ENCODE measurements at places on chromosomes 2 and 18. TPM values are rescaled to one million over a fixed set of nuclear protein-coding genes. Genes with fewer than 3 reads are reported as not detected.

Gene ARHGAP15
- 47.0 TPM for total RNA-seq

Gene TP53I3
- 1.8 TPM for total RNA-seq

Gene ERMN
- 1.9 TPM for total RNA-seq

Gene DYSF
- total RNA-seq = 5.5 TPM

Gene NOSTRIN
- total RNA-seq = not detected

Gene PXDN
- 2.1 TPM for total RNA-seq

Gene CRACDL
- 0.33 TPM for total RNA-seq

DNA sequence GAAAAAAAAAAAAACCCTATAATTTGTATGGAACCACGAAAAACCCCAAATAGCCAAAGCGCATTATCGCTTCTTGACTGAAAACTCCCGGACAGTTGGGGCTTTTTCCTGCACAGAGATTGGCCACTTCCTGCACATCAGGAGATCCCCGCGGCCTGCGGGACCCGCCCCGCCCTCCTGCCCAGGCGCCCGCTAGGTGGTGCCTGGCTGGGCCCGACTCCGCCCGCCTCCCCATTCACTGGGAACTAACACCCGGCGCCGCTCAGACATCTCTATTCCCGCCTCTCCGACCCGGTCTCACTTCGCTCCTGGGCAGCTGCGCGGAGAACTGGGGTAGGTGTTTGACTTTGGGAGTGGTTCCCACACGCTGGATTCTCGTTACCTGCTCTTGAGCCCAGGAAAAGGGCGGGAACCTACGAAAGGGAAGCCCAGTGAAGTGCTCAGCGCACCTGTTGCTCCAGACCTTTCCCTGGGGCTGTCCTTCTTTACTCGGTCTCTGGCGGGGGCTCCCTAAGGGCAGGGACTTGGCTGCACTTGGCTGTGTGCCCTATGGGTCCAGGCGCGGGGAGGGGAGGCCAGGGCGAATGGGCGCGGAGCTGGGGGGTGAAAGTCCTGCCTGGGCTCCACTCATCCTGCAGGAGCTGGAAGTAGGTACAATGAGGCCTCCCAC, at the start of gene HMSD:
Gene HMSD, plus strand, starts transcription at position 234 of the 670 bp plus-strand sequence. CDS start 4,155 bp downstream, outside the sequence.
- peaks cover 26% of the 10 kb centered on the region for H3K4me1 ChIP-seq
- peaks cover 4% of the 10 kb centered on the region for H3K36me3 ChIP-seq
- DNase-seq = peak; percentile 74
- no peak within 1 kb of the TSS for H3K27ac ChIP-seq
- H3K27me3 ChIP-seq = peaks cover 49% of the 10 kb centered on the region

GRCh38 chr2:71664161-71664560, 210.8 kb downstream of the DYSF start:
- H3K4me1 ChIP-seq = no peaks in the 10 kb centered on the region
- no peak overlapping the region for H3K27ac ChIP-seq
- DNase-seq = no peak
- H3K27me3 ChIP-seq = no peaks in the 10 kb centered on the region

DNA sequence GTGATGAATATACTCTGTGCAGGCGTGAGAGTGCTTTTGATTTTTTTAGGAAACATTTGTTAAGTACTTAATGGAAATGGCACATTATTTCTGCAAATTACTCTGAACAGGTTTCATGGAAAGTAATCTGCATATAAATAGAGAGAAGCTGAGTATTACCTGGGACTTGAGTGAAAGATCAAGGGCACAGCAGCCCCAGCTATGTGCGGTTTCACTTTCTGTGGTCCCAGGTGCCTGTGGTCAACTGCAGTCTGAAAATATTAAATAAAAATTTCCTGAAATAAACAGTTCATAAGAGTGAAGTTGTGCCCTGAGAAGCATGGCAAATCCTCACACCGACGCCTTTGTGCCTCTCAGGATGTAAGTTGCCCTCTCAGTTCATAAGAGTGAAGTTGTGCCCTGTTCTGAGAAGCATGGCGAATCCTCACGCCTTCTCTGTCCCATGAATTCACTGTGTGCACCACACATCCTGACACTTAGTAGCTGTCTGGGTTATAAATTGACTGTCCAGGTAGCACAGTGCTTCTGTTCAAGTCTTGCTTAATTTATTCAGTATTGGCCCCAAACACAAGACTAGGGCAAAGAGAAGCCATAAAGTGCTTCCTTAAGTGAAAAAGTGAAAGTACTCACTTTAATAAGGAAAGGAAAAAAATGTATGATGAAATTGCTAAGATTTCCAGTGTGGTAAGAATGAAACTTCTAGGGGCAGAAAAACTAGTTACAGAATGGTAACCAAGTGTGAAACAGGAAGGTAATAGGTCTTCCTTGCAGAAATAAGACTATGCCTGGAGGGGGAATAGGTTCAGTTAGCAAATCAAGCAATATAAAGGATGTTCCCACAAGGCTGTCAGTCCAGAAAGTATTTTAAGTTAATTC, 4.3 kb upstream of the SNTG2 start:
- DNase-seq = peak; percentile 61
- H3K27me3 ChIP-seq = peaks cover under 1% of the 10 kb centered on the region
- H3K4me1 ChIP-seq = peaks cover 42% of the 10 kb centered on the region
- H3K4me3 ChIP-seq = peak overlapping the region; percentile 49
- peaks cover 34% of the 10 kb centered on the region for H3K36me3 ChIP-seq

DNA sequence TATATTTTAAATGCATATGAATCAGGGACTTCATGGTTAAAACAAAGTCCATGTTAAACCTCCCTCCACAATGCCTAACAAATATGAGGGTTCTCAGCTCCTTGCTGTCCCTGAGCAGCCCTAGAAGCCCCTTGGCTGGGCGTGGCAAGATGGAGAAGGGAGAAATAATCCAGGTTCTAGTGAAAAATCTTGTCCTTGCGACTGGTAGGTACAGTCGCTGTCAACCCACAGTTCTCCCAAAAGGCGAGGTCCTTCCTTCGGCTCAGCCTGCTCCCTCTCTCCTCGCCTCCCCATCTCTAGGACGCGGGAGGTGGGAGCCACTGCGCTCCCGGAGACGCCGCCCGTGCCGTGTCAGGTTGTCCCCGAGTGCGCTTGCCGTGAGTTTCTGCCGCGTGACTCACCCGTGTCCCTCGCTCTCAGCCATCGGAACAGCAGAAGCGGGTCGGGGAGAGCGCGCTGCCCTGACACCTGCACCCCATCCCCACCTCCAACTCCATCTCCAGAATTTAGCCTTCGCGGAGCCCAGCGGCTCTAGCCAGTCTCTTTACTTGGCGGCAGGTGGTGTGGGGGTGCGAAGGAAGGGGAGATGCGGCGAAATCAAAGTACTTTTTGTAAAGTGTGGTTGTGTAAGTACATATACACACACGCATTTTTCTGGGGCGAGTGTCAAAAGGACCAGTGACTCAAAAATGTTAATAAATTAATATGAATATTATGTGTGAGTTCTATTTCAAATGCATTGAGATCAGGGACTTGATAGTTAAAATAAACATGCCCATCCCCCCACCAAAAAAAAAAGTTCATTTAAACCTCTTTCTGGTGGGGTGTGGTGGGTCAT, 65.1 kb upstream of the TMEM17 start:
- no peaks in the 10 kb centered on the region for H3K36me3 ChIP-seq
- no peak overlapping the region for H3K27ac ChIP-seq
- peak; percentile 3 for DNase-seq
- H3K4me3 ChIP-seq = no peak overlapping the region
- H3K4me1 ChIP-seq = no peaks in the 10 kb centered on the region

DNA sequence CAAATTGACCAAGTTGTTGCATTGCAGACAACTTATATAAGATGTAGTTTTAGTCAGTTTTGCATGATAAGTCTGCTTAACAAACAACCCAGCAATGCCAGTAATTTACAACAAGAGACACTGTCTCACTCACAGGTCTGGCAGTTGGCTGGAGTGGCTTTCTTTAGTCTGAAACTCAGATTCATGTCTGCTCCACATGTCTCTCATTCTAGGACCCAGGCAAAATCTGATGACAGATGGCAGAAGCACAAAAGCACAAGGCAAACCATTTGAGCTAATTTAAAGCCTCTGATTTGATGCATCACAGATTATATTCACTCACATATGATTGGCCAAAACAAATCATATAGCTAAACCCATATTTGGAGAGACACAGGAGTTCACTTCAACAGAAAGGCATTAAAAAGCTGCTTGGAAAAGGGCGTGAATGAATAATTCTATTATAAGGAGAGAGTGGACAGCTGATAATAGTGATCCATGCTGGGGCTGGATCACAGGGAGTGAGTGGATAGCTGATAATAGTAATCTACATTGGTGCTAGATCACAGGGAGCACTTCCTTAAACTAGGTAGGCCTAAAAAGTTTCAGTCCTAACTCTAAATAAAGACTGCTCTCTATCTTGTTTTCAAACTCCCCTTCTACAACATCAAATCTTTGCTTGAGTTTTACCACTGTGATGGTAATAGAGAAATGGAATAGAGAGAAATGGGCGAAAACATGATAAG, 593.2 kb upstream of the ZNF804A start:
- no peaks in the 10 kb centered on the region for H3K36me3 ChIP-seq
- H3K4me3 ChIP-seq = no peak overlapping the region
- no peak for DNase-seq
- H3K27me3 ChIP-seq = no peaks in the 10 kb centered on the region

GRCh38 chr2:193783681-193784080, 1588.9 kb upstream of the TMEFF2 start:
- no peak overlapping the region for H3K4me3 ChIP-seq
- no peaks in the 10 kb centered on the region for H3K27me3 ChIP-seq
- H3K36me3 ChIP-seq = no peaks in the 10 kb centered on the region
- H3K27ac ChIP-seq = no peak overlapping the region

DNA sequence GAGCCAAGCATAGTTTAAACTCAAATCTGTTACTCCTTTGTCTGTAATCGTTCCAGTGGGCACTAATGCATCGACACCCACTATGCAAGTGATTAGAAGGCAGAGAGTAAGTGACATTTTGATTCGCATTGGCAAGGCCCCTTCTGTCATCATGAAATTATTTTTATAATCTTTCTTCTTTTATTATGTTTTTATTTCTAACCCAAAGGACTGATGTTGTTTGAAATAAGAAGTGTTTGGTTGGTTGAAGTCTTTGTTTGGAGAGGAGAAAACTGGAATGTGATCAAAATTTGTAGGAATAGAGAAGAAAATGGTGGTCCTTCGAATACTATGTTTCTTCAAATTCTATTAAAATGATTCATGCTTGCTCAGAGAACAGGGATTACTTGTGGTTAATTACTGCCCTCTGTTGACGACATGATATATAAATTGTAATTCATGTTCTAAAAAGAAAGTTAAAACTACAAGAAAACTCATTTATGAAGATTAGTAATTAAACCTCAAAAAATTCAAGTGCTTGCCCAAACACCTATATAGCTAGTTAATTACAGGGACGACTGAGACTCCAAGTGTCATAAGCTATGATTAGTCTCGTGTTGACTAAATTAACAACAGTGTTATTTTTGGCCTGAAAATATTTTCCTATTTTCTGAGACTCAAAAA, 26.4 kb upstream of the TFPI start:
- no peak for DNase-seq
- H3K27me3 ChIP-seq = peaks cover 23% of the 10 kb centered on the region
- no peak overlapping the region for H3K4me3 ChIP-seq

DNA sequence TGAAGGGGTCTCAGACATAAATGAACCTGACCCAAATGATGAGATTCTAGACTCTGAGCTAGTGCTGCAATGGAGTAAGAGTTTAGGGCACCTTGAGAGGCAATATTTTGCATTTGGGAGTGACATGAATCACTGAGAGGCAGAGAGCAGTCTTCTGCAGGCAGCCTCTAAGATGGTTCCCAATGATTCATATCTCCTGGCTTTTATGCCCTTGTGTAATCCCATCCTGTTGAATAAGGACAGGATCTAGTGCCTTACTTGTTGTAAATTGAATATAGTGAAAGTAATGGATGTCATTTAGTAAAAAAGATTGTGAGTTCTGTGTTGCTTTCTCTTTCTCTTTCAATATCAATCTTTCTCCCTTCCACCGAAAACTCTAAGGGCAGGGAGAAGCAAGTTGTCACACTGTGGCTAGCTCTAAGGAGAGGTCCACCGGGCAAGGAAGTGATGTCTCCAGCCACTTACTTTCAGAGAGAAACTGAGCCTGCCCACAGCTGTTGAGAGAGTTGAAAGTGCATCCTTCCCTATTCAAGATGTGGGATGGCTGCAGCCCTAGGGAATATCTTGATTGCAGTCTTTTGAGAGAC, 144.7 kb downstream of the TRIB2 start:
- H3K27ac ChIP-seq = peak overlapping the region; percentile 3
- no peak for DNase-seq
- peaks cover 9% of the 10 kb centered on the region for H3K27me3 ChIP-seq
- peaks cover 10% of the 10 kb centered on the region for H3K36me3 ChIP-seq

- no peaks in the 10 kb centered on the region for H3K4me1 ChIP-seq
- no peak overlapping the region for H3K27ac ChIP-seq
- H3K4me3 ChIP-seq = no peak overlapping the region
Observed at GRCh38 chr18:65175681-65176080, 575.1 kb upstream of the CDH7 start.

DNA sequence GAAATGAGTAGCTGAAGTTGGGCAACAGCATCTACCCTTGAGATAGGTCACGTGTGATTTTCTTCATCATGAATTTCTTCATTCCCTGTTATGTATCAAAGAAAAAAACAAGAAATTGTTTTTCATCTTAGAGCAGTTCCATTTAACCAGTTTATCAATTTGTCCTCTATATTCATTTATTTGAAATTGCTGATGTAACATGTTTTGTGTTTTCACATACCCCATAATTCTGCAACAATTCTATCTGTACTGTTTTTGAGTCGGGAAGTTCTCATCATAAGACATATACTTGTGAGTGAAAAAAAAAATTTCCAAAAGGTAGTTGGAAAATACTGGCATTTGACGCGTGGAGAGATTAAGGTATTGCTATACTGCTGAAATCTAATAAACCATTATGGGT, 422.6 kb upstream of the REG3G start:
- no peaks in the 10 kb centered on the region for H3K36me3 ChIP-seq
- H3K27ac ChIP-seq = no peak overlapping the region
- DNase-seq = no peak

GRCh38 chr2:191593622-191594385, 84.1 kb upstream of the NABP1 start:
- no peak for DNase-seq
- H3K27me3 ChIP-seq = no peaks in the 10 kb centered on the region
- no peak overlapping the region for H3K27ac ChIP-seq
- H3K4me1 ChIP-seq = peaks cover 3% of the 10 kb centered on the region
- H3K36me3 ChIP-seq = no peaks in the 10 kb centered on the region

- H3K4me3 ChIP-seq = no peak overlapping the region
- no peaks in the 10 kb centered on the region for H3K36me3 ChIP-seq
- no peak overlapping the region for H3K27ac ChIP-seq
- peak; percentile 13 for DNase-seq
- H3K4me1 ChIP-seq = no peaks in the 10 kb centered on the region
Observed at GRCh38 chr2:237322564-237322963, 91.4 kb downstream of the COL6A3 start.

DNA sequence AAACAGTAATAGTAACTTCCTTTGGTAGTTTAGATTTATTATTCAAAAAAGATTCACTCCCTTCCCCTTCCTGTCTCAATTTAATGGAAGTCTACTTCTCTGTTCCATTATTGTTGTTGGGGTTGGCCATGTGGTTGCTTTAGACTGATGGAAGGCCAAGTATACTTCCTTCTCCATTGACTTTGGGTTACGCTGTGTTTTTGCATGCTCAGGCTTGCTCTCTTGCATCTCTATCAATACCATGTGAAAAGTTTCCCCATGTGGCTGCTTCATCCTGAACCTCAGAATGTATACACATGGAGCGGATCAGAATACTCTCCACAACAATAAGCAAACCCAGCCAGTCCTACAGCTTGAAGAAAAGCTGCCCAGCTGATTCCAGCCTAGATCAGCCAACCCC, 20.3 kb downstream of the CFAP210 start:
- no peaks in the 10 kb centered on the region for H3K36me3 ChIP-seq
- peaks cover 4% of the 10 kb centered on the region for H3K27me3 ChIP-seq
- no peaks in the 10 kb centered on the region for H3K4me1 ChIP-seq
- no peak for DNase-seq
- no peak overlapping the region for H3K27ac ChIP-seq

GRCh38 chr18:56575819-56576663, 62.4 kb downstream of the TXNL1 start:
- no peaks in the 10 kb centered on the region for H3K27me3 ChIP-seq
- H3K27ac ChIP-seq = no peak overlapping the region
- no peak for DNase-seq
- H3K4me1 ChIP-seq = no peaks in the 10 kb centered on the region
